ENCODE measurements at places on chromosomes 4 and X. TPM values are rescaled to one million over a fixed set of nuclear protein-coding genes. Genes with fewer than 3 reads are reported as not detected.

- DNase-seq: no peak
These were observed 111.7 kb upstream of the RPS6KA3 start for GRCh38 chrX:20378233-20378920.

DNA sequence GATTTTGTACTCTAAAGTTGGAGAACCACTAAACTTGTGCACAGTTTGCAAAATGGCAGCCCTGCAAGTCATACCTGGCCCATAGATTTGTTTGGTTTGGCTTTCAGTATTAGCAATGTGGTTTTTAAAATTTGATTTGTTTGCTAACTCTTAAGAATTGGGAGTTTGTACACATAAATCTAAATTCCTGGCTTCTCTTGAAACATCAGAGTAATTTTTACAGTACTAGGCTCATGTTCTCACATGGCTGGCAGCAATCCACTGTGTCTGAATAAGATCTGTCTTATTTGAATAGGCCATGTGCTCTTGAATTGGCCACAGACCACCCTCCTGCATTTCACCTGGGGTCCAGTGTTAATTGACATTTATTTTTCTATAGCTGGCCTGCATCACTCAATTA is 21.3 kb downstream of the DIAPH2 start:
- DNase-seq: no peak

The FAM236B gene
- not detected for total RNA-seq

DNA sequence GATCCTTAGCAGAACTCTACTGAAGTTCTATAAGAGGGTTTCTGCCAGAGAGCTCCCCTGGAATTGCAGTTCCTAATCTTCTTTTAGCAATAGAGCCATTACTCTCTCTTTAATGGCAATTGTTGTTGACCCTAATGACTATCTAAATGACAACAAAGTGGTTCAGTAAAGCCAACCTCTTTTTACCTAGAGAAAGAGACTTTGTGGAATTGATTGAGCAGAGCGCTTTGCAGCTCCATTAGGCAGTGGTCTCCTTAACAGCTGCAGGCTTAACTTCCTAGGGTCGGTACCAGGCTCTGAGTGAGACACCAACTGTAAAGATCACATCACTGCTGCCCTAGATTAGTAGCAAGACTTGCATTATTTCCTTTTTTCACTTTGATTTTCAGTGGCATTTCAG is 1472.9 kb upstream of the TENM3 start:
- DNase-seq: no peak

DNA sequence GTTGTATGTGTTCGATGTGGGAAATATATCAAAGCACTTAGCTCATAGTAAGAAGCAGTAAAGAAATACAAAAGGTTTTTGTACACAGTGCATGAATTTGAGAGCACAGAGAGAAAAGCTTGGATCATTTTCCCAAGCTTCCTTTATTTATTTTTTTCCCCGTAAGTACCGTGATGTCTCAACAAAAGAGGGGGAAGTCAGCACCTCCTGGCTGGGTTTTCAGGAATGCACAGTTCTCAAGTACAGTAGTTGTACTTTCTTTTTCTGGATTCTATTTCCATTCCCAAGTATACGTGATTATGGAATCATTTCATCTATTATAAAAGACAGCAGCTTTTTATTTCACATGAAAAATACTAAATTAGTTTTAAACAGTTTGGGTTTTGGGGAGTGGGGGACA is 171.5 kb upstream of the EDNRA start:
- DNase-seq: no peak

The NAT8L gene
- 12.5 TPM for total RNA-seq

DNA sequence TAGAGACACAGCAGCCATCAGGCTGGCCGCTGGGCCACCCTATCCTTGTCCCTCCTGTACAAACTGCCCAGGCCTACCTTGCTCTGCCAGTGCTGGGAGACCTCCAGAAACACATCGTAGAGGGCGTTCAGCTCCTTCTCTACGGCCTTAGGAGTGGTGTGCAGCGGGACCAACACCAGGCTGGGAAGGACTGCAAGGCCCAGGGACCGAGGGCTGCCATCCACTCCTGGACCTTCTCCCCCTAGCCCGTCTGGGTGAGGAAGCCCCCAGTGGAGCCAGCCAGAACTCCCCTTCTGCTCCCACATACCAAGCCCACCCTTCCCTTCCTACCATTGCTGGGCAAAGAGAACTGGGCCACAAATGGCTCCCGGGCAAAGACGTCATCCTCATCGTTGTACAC is 5.0 kb downstream of the RPL10 start:
- no peak for DNase-seq

DNA sequence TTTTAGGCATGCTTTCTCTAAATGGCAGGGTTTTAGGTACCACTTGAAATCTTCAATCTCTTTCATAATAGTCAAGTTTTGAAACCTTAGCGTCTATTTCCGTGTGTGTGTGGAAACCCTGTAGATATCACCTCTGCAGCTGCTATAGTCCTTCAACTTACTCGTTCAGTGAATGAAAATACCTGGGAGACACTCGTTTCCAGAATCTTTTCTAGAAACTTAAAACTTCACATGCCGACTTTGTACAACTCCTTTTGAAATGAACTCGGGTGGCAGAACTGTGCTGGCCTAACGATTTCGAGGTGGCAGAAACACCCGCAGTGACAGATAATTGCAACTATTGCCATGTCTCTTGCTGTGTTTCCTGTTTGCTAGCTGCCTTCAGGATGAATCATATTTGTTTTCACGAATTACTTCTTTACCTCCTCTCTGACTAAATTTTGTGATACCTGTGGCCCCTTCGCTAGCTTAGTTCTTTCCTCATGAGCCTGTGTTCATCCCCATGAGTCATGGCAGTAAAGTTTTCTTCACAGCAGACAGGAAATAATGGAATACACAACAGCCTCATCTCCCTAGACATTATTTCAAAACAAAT is 104.7 kb upstream of the SMIM10 start:
- no peak for DNase-seq

DNA sequence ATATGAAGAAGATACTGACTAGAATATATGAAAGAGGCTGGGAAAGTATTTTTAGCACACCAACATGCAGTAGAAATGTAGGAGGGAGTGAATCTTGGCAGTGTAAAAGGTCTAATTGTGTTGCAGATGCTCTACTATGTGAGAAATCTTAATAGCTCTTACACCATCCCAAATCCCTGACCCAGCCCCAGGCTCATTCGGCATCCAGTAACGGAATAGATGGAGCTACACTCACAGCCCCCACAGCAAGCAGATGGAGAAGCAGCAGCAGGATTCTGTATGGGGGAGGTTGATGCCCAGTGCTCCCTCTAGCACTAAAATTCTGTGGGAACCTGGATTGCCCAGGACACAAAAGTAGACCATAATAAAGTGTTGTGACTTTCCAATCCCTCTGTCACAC is 153.2 kb upstream of the PRDX4 start:
- no peak for DNase-seq

DNA sequence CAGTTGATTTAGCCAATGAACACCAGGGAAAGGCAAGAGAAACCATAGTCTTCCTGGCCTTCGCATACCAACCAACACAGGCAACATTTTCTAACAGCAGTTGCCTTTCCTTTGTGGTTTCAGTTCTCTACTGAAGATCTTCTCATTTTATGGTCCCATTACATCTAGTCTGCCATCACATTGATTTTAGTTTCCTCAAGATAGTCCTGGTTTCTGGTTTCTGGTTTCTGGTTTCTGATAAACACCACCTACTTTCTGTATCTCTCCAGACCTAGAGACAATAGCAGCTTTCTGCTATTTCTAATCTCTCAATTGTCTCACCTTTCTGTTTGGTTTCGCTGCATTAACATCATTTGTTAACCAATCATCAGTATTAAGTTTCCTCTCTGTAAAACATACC is 646.3 kb upstream of the SPANXN1 start:
- no peak for DNase-seq

DNA sequence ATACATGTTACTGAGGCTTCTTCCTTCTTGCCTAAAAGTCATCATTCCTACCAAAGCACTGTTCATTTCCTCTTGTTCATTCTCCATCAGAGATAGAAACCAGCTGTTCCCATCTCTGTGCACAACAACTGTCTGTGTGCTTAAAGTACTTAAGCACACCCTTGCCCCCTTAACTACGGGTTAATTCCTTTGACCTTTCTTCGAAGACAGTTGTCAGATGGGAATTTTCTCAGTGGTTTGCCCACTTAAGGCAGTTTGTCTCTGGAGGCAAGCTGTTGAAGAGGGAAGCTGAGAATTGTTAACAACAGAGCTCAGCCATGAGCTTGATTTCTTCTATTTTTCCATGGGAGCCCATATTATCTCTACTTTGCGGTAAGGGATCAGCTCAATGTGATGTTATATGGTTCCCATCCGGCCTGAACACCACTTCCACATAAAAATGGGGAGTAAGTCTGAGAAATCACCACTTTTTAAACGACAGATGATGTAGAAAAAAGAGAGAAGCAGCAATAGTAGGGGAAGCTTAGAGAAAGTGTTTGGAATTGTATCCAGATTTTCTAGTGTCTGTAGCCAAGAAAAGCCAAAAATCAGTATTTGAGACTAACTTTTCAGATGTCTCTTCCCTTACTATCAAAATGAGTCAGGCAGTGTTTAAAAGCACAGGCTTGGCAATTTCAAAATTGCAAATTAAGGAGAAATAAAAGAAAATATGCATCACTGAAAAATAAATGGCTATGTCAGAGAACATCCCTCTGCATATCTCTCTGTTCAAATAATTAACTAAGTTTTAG is 194.4 kb downstream of the SLIT2 start:
- no peak for DNase-seq

The MCF2 gene
- 0.24 TPM for total RNA-seq

DNA sequence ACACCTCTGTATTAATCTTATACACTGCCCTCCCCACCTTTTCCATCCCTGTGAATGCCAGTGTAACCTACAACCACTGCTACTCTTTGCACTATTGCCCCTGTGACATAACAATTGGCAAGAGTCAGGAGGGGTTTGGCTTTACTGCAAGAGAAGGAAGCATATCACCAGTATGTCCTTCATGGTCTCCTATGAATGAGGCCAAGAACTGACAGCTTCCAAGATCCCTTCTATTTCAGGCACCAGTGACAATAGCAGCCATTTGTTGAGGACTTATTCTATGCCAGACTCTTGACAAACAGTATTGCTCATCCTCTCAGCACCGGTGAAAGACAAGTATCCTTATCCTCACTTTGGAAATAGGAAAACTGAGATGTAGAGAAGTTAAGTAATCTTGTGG is 363.9 kb downstream of the MID1IP1 start:
- no peak for DNase-seq

- no peak for DNase-seq
These were observed 33.9 kb upstream of the BLTP1 start for GRCh38 chr4:122118243-122118642.

DNA sequence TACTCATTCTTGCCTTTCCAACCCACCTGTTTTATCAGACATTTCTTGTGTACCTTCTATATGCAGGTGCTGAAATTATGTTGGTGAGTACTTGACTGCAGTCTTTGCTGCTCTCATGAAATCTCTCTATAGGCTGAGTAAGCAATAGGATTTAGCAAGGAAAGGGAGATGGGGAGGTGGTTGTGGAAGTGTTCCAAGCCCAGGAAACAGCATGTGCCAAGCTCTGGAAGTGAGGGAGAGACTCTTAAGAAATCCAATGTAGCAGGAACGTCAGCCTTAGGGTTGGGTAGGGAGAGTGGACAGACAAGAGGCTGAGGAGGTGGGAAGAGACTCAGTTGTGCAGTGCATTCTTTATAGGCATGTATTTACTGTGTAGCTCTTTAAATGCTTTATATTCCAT is 5.6 kb downstream of the SEPTIN11 start:
- DNase-seq: no peak

- no peak for DNase-seq
These were observed 92.0 kb upstream of the CBR4 start for GRCh38 chr4:169102026-169102425.

DNA sequence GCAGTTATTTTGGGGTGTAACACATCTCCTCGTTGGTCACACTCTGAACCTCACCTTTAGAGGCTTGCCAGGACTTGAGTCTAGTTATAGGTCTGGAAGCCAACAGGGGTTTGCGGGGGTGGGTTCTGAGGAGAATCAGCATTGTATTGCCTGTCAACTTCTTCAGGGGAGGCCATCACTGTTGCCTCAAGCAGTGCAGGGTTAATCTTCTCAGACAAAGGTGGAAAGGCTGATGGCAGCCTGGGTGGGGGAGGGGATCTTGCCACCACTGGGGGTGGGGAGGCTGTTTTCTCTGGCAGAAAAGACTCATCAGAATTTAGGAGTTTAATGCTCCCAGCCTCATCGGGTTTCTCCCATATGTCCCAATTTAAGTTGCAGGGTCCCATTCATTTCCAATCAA is 387.8 kb downstream of the PRR32 start:
- DNase-seq: no peak

DNA sequence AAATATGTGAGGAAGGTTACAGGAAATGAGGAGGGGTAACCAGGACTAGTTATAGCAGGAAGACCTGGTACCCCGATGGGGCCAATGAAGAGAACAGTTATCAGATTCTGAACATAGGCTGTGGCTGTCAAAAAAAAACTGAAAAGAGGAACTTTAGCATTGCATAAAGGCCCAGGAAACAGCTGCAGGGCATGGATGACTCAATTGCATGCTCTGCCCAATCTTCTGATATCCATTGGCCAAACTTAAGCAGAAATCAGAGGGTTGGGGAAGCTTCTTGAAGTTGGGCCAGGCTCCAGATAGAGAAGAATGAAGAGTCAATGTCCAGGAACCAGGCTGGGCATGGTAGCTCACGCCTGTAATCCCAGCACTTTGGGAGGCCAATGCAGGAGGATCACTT is 1222.4 kb upstream of the PRKX start:
- DNase-seq: peak; percentile 20

DNA sequence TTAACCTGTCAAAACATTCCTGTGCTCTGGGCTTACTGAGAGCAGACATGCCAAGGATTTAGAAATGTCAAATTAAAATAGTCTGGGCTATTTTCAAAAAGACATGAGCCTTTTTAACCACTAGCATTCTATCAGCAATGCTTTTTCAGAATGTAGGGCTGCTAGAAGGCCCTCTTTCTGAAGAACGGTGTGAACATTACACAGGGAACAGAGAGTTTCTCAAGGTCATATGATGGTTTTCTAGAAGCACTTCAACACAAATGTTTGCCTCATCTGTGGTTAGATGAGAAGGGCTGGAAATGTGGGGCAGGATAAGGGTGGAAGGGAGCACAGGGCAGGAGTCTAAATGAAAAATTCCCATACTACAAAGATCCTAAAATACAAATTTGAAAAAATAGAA is 39.3 kb downstream of the GRIA3 start:
- no peak for DNase-seq

The CXorf49 gene
- not detected for total RNA-seq

DNA sequence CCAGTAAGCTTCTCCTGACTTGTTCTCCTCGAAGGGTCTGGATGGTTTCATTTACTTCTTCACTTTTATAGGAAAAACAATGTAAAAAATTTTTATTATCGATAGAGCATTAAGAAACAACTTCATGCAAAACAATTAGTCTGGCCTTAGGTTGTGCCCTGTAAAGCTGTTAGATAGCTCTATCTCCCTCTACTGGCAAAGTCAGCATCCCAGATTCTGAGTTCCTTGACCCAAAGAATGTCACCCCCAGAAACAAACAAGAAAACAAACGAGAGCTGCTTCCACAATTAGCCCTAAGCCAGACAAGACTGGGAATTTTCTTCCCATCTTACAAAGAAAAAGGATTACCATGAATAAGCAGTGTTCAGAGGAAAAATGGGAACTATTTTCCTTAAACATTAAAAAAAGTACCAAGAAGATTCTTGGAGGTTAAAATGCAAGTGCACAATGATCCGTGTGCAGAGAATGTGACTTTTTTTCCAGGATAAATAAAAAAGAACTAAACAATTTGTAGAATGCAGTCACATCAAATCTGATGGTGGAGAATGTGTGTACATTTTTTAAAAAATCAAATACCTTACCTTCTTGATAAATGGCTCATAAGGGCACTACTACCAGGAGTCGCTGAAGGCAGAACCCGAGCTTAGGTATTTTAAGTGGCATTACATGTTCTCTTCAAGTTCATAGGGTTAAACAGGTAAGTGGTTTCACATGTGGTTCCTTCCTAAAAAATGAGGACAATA is 293.2 kb downstream of the FBXO8 start:
- no peak for DNase-seq

Measured in left cardiac atrium (tissue), 4 donors.